ENCODE measurements at places on chromosomes 7 and 10.

- no peak for DNase-seq
Observed at GRCh38 chr7:149050941-149051340, 22.6 kb upstream of the PDIA4 start.

DNA sequence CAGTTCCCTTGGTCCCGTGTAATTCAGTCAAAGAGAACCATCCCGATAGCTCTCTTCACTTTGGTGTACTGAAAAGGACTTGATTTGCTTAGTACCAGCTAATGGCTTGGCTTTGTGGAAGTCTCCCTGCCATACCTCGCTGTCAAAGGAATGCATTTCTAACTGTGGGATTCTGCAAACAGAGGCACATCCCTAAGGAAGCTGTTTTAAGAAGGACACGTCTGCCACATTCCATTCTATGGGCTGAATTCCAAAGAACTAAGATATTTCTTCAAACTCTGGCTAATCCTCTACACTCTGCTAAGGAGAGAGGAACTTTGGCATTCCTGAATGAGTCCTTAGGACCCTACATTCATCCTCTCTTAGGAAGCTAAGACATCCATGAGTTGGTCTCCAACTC, 327.9 kb downstream of the SFMBT2 start:
- no peak for DNase-seq

GRCh38 chr7:107920048-107920772, 29.2 kb downstream of the DLD start:
- no peak for DNase-seq

DNA sequence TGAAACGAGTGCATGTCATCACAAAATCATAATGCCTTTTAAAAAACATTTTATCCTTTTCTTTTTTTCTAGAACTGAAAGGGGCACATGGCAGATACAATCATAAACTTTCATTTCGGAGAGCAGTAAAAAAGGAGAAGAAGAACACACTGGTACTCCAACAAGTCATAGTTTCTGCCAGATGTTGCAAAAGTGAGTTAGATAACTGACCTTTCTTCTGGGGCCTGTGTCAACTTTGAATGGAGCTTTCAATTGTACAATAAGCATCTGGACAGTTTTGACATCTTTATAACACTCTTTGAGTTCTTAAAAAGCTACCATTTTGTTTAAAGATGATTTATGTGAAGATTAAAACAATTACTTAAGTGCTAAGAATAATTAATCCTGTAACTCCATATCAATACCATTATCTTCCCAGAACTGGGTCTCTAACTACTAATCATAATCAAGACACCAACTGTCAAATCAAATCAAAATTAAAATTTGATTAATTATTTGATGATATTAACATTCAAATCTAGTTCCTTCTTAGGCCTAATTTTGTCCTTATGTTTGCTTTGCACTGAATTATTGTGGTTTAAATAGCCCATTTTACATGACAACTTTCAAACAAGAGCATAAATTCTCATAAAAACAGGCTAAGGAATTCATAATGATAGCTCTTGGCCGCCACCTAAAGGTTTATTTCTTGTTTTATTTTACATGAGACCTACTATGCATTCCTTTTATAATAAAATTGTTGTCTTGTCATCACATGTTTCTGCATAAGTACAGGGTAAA, 19.5 kb upstream of the ITGB8 start:
- peak; percentile 19 for DNase-seq

DNA sequence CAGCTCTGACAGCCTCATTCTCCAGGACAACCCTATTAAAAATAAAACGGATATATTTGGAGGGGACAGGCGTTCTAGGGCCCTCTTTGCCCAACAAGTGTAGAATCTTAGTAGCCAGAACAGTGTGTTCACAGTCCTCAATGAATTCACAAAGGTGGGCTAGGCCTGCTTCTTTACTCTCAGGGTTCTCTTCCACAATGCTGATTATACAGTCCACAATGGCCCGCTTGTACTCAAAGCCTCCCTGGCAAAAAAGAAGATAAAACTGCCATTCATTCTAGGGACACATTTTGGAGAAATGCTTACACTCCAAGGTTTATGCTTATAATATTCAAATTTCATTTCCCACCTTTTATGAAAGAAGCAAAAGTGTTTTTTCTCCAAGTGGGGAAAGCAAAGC, 62.6 kb downstream of the MEST start:
- no peak for DNase-seq

DNA sequence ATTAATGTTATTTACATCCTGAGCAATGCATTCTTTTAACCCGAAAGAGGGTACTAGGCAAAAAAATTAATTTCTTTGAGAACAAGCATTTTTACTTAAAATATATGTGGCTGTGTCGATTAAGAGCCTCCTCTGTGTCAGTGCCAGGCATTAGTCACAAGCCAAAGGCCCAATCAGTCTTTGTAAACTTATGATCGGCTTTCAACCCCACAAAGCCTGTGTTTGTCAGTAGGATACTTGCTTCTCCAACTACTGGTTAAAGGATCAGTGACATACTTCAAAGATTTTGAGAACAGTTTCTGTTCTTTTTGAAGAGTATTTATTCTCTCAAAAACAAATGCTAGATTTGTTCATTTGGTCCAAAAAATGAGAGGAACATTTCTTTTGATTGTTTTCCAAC, 159.3 kb downstream of the NRCAM start:
- DNase-seq = no peak

GRCh38 chr7:690478-691360, 35.8 kb upstream of the DNAAF5 start:
- DNase-seq = no peak

GRCh38 chr7:27519793-27520469, 142.8 kb downstream of the HIBADH start:
- DNase-seq = no peak

DNA sequence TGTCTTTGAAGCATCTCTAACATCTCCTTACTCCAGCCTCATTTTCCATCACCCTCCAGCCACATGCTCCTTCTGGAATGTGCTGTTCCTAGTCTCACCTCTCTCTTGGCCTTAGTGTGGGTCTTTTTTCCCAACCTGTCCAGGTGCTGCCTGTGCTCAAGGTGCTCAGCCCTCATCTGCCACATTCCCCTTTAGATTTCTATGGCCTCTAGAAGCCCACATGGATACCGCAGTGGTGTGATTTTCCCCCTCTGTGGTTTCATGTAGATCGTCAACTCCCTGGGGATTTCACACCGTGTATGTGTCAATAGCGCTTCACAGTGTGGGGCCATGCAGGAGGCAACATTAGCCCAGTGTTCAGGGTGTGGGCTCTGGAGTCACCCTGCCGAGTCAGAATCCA, 32.5 kb downstream of the BMPER start:
- no peak for DNase-seq

DNA sequence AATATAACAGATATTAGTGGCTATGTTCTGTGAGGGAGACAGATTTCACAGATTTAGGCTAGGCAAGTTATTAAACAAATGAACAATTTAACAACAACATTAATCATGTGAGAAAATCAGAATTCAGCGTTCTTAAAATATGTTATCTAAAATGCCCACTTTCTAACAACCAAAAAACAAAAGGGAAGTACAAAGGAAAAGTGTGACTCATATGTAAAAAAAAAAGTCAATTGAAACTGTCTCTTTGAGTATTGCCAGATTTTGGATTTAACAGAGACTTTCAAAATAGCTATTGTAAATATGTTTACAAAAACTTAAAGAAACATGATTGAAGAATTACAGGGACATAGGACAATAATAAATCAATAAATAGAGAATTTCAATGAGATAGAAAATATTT, 34.8 kb upstream of the ARHGAP22 start:
- DNase-seq = no peak

DNA sequence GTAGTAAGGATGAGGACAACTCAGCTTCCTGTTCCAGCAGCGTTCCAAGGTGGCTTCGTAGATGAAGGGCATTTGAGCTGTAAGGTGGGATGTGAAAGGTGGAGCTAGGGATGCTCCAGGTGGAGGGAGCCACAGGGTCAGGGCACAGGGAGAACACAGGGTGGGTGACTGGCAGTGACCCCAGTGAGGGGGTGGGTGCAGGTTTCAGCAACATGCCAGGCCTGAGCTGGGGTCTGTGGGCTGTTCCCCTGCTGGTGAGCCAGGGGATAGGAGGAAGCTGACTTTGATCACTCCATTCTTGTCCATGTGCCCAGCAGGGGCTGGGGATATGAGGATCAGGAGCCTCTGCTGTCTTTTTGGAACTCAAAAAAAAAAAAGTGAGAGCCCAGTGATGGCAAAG, 33.2 kb downstream of the CDH23 start:
- no peak for DNase-seq

GRCh38 chr10:30784524-30784896, 155.0 kb upstream of the LYZL2 start:
- no peak for DNase-seq

- DNase-seq = no peak
Observed at GRCh38 chr10:78218798-78219490, 185.3 kb downstream of the RPS24 start.

DNA sequence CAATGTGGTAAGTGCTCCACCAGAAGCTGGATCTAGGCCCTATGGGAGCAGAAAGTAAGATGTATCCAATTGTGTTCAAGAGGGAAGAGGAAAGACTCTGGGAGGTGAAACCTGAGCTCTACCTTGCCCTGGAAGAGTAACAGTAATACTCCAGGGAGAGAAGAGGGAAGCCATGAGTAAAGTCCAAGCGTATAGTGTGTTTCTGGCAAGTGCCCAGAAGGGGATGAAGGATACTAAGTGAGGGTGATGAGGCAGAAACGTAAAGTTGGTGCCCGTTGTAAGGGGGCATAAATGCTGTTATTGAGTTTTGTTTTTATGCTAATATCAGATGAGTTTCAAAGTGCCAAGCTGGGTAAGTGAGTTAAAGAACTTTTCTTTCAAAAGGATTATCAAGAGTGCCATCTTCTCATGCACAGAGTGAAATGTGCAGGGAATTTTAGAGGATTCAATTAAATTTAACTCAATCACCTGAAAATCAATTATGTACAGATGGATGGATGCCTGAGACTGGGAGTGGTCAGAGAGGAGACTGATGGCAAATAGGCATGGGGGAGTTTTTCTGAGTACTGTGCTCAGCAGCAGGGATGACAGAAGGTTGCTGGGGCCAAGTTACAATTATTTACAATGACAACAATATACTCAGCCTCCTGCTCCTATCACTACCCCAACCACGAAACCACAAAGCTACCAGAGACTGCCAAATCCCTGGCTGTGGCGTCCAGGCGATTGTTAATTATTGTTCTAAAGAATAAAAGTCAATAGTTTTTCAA, 123.3 kb upstream of the LAMB4 start:
- no peak for DNase-seq

DNA sequence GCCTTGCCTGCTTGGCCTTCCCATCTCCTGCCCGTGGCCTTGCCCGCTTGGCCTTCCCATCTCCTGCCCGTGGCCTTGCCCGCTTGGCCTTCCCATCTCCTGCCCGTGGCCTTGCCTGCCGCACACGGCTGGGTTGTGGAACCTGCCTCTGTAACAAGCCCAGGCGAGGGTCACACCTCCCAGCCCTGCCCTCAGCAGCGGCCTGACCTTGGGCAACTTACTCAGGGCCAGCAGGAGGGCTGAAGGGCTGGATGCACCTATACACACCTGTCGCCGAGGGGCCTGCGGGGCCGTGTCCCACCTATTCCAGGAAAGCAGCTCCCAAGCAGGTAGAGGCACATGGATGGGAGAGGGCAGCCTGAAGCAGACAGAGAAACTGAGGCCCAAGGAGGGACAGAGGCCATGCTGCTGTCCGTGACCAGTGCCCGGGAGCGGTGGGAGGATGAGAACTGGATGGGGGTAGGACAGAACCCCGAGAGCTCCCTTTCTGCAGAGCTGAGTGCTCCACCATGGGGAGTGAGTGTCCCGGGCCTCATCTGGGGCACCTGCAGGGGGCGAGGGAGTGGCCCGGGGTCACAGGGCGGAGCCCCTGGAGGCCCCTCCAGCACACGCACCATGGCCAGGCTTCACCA, 277.6 kb downstream of the ELFN1 start:
- no peak for DNase-seq

GRCh38 chr7:49763791-49764190, 9.6 kb upstream of the VWC2 start:
- DNase-seq = no peak

DNA sequence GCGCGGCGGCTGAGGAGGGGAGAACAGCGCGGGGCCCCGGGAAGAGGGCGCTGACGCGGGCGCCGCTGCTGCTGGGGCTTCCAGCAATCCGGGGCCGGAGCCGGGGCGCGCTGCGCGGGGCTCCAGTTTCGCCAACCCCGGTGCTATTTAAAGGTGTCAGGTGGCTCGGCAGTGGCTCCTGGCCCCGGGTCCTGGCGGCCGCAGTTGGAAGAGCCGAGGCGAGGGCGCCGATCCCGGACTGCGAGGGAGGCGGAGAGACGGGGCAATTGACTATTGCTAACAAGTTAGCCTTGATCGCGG, 347 bp downstream of the LBX1 start:
- DNase-seq = no peak

GRCh38 chr10:20593649-20594048, 303.5 kb downstream of the NEBL start:
- DNase-seq = no peak

GRCh38 chr7:91940572-91941341, at the start of gene AKAP9:
AKAP9 (plus strand) TSS chr7:91940862; CDS start chr7:91941100, 238 bp downstream.
- peak; percentile 91 for DNase-seq

- no peak for DNase-seq
Observed at GRCh38 chr10:6223981-6224380, 21.2 kb downstream of the PFKFB3 start.

- DNase-seq = no peak
Observed at GRCh38 chr7:128042012-128042411, 10.8 kb upstream of the LRRC4 start.

DNA sequence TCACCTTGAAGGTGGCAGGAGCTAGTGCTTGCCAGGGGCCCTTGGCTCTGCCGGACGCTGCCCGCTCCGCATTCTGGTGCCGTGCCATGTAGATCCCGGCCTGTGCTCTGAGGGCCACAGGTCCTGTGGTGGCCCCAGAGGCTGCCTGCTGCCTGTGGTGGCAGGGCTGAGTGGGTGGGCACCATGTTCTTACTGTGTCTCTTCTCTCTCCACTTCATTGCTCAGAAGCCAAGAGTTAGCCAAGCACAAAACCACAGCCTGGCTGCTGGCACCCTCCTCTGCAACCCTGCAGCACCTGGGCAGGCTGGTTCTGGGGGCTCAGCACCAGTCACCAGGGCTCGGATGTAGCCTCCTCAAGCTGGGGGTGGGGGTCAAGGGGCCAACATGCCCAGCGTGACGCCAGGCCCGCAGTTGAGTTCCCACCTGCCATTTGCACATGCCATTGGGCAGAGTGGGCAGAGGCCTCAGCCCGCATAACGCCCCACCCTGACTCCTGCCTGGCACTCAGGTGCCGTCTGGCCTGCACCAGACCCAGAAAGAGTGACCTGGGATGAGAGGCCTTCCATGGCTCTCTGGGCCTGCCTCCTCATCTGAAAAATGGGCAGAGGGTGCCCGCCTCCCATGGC, 16.3 kb downstream of the ZMIZ1 start:
- no peak for DNase-seq

GRCh38 chr10:121981346-121981745, 6.3 kb upstream of the NSMCE4A start:
- no peak for DNase-seq

GRCh38 chr10:70499836-70500167, 21.2 kb downstream of the PALD1 start:
- no peak for DNase-seq

GRCh38 chr7:111137296-111138192, 46.6 kb downstream of the LRRN3 start:
- peak; percentile 58 for DNase-seq

Data from activated CD4-positive, alpha-beta T cell treated with anti-CD3 and anti-CD28 coated beads, Interleukin-2, Interleukin-4, amounts not matched to agents 100 ng/mL and 50 ng/mL, durations not matched to agents 16 hours and 8 hours (primary cell).